Progenitor cell of endocrine pancreas (in vitro differentiated cells): ENCODE measurements at places on chromosomes 5 and 9. TPM values are rescaled to one million over a fixed set of nuclear protein-coding genes. Genes with fewer than 3 reads are reported as not detected.

Gene ZBTB26
- total RNA-seq: 14.1 and 15.4 TPM in 2 replicates

Gene ISCA1
- 34.7 and 37.9 TPM in 2 replicates for total RNA-seq

Gene NEURL1B
- total RNA-seq: 4.0 and 4.3 TPM in 2 replicates

Gene NR5A1
- 0.36 and 0.49 TPM in 2 replicates for total RNA-seq

Gene CARTPT
- not detected in 2 replicates for total RNA-seq

Gene NOP16
- 21.9 and 26.4 TPM in 2 replicates for total RNA-seq

- DNase-seq: no peak
- peaks cover 34% of the 10 kb centered on the region for H3K4me1 ChIP-seq
- H3K4me3 ChIP-seq: no peak overlapping the region
- H3K27me3 ChIP-seq: no peaks in the 10 kb centered on the region
- H3K27ac ChIP-seq: no peak overlapping the region
These were observed 24.5 kb downstream of the RETREG1 start for GRCh38 chr5:16592255-16592654.

DNA sequence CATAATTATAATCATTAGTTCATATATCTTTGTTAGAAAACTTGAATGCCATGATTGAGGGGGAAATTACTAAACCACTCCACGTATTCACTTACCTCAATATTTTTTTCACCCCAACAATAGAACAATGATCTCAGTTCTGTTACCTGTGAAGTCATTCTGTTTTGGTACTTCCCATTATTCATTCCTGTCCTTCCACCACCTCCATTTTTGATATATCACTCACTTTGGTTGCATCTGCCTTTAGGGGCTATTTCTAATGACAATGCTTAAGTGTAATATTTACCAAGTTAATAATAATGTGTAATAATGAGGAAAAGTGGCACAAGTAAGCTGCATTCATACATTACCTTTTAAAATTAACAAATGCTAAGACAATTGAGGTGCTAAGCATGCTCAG is 218.4 kb downstream of the SPATA31D1 start:
- no peak for DNase-seq
- H3K27me3 ChIP-seq: peaks cover 3% of the 10 kb centered on the region
- H3K27ac ChIP-seq: no peak overlapping the region
- no peaks in the 10 kb centered on the region for H3K4me1 ChIP-seq
- H3K36me3 ChIP-seq: no peaks in the 10 kb centered on the region

DNA sequence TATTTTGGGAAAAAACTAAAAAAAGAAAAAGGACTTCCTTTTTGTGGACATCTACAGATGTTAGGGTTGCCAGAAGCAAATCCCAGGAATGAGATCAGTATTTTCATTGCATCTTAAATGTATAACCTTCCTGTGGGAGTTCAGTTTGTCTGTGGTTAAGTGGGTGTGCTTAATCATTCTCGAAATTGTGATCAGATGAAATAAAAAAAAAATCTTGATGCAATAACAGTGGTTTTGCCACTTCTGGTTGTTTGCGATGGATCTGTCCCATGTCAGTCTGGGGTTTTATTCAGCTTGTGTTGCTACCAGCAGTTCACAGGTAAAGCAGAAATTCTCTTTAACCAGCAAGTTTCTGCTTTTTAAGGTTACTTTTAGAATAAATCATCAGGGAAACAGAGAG is 179.0 kb downstream of the MAN2A1 start:
- peaks cover 4% of the 10 kb centered on the region for H3K4me1 ChIP-seq
- H3K27ac ChIP-seq: no peak overlapping the region
- peaks cover 14% of the 10 kb centered on the region for H3K36me3 ChIP-seq
- DNase-seq: no peak
- no peaks in the 10 kb centered on the region for H3K27me3 ChIP-seq
- no peak overlapping the region for H3K4me3 ChIP-seq

GRCh38 chr5:95669540-95669939 is 13.3 kb downstream of the SPATA9 start:
- peaks cover 7% of the 10 kb centered on the region for H3K4me1 ChIP-seq
- H3K36me3 ChIP-seq: no peaks in the 10 kb centered on the region
- no peak overlapping the region for H3K27ac ChIP-seq
- no peak for DNase-seq

DNA sequence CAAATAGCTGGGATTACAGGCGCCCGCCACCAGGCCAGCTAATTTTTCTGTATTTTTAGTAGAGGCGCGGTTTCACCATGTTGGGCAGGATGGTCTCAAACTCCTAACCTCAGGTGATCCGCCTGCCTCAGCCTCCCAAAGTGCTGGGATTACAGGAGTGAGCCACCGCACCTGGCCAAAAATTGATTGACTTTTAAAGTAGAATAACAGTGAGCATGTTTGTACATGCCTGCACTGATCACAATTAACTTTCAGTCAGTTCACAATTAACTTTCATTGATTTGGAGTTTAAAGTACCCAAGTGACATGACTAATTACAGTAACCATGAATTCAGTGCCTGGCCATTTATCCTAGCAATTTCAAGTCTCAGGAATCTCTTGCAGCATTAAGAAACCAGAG is 61.3 kb downstream of the ANKH start:
- H3K27ac ChIP-seq: no peak overlapping the region
- no peak for DNase-seq
- H3K36me3 ChIP-seq: peaks cover 2% of the 10 kb centered on the region
- peaks cover 13% of the 10 kb centered on the region for H3K4me1 ChIP-seq

- H3K4me3 ChIP-seq: no peak overlapping the region
- H3K36me3 ChIP-seq: no peaks in the 10 kb centered on the region
- H3K27me3 ChIP-seq: no peaks in the 10 kb centered on the region
- H3K27ac ChIP-seq: no peak overlapping the region
- H3K4me1 ChIP-seq: no peaks in the 10 kb centered on the region
These were observed 277.5 kb downstream of the MARCHF11 start for GRCh38 chr5:15902066-15902465.

DNA sequence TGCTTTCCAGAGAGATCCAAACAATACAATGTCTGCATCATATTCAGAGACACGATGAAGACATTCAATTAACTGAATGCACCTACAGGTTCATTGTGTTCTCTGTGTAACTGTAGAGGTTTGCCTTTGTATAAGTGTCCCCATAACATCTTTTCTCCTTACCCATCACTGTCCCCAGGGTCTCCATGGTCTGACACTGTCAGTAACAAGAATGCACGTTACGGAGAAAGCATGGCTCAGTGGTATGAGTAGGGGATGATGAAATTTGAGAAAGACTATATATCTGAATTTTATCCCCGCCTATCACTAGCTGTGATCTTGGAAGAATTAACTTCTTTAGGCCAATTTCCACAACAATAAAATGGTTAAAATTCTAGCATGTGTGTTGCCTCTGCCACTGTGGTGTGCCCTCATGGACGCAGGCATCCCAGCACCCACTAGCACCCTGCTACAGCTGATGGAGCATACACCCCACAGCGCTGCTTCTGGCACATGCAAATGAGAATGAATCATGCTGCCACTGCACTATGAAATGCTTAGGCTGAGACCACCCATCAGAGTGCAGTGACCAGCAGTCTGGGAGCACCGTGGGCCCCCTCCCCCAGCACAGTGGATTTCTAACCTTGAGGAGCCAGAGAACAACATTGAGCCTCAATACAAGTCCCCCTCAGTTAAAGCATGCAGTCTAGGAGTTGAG is 54.3 kb downstream of the RGMB start:
- no peaks in the 10 kb centered on the region for H3K27me3 ChIP-seq
- no peaks in the 10 kb centered on the region for H3K4me1 ChIP-seq
- H3K4me3 ChIP-seq: no peak overlapping the region
- DNase-seq: no peak
- no peak overlapping the region for H3K27ac ChIP-seq

GRCh38 chr5:153941265-153941664 is 97.4 kb downstream of the FAM114A2 start:
- no peak for DNase-seq
- H3K27ac ChIP-seq: no peak overlapping the region
- H3K36me3 ChIP-seq: peaks cover 2% of the 10 kb centered on the region
- H3K4me1 ChIP-seq: no peaks in the 10 kb centered on the region
- no peak overlapping the region for H3K4me3 ChIP-seq

DNA sequence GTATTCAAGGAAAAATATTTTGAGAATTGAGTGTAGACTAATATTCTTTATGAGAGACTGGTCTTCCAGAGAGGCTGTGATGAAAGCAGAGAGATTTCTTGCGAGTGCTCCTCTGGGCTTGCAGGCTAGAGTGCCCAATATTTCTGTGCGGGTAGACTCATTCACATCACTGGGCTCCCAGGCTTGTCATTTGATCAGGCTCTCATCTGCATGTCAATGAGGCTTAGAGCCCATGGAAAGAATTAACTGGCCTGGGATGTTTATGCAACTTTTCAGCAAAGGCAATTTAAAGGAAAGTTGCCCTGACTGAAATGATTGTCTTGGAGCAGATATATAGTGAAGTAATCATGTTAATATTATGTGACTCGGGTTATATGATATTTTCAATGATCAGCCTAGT is 42.3 kb downstream of the SNCAIP start:
- peaks cover 6% of the 10 kb centered on the region for H3K4me1 ChIP-seq
- H3K27ac ChIP-seq: no peak overlapping the region
- DNase-seq: no peak
- H3K4me3 ChIP-seq: no peak overlapping the region
- no peaks in the 10 kb centered on the region for H3K27me3 ChIP-seq
- no peaks in the 10 kb centered on the region for H3K36me3 ChIP-seq

DNA sequence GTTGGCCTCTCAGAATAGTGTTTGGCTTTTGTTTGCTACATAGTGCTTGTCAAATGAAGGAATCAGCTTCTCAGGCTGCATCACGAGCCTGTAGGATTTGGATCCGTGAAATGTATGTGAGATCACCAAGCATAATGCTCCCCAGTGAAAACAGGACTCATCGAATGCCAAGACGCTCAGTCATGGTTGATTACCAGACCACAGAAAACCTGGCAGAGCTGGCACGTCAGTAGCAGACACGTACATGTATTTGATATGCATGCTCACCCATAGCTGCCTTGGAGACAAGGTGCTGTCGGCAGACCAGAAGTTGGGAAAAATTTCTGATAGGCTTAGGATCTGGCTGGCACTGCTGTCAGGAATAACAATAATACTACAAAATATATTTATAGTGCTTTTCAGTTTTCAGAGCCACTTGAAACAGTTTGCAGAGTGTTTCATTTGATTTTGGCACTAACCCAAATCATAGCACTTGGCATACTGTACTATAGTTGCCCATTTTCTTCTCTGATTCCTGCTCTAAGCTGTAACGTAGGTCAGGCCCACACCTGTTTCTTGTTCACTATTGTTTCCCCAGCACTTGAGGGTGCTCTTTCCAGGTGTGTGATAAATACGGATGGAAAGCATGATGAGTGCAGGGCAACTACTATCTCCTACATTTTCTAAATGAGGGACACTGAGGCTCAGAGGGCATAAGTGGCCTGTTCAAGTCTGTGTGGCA is 226.1 kb downstream of the NR3C1 start:
- peaks cover 1% of the 10 kb centered on the region for H3K36me3 ChIP-seq
- H3K27ac ChIP-seq: no peak overlapping the region
- peaks cover 13% of the 10 kb centered on the region for H3K4me1 ChIP-seq
- no peak overlapping the region for H3K4me3 ChIP-seq

GRCh38 chr5:122515709-122516431 is 203.8 kb downstream of the SNCAIP start:
- DNase-seq: peak; percentile 16
- H3K36me3 ChIP-seq: no peaks in the 10 kb centered on the region
- H3K4me1 ChIP-seq: no peaks in the 10 kb centered on the region
- no peak overlapping the region for H3K27ac ChIP-seq

- no peak overlapping the region for H3K4me3 ChIP-seq
- peaks cover 3% of the 10 kb centered on the region for H3K27me3 ChIP-seq
- DNase-seq: no peak
- no peaks in the 10 kb centered on the region for H3K36me3 ChIP-seq
- no peak overlapping the region for H3K27ac ChIP-seq
These were observed 111.4 kb downstream of the GABBR2 start for GRCh38 chr9:98597236-98597771.

- no peak overlapping the region for H3K4me3 ChIP-seq
- no peaks in the 10 kb centered on the region for H3K27me3 ChIP-seq
- peaks cover 1% of the 10 kb centered on the region for H3K4me1 ChIP-seq
- no peak overlapping the region for H3K27ac ChIP-seq
- no peak for DNase-seq
- H3K36me3 ChIP-seq: no peaks in the 10 kb centered on the region
These were observed 569.8 kb upstream of the ADAMTS16 start for GRCh38 chr5:4570047-4570995.

DNA sequence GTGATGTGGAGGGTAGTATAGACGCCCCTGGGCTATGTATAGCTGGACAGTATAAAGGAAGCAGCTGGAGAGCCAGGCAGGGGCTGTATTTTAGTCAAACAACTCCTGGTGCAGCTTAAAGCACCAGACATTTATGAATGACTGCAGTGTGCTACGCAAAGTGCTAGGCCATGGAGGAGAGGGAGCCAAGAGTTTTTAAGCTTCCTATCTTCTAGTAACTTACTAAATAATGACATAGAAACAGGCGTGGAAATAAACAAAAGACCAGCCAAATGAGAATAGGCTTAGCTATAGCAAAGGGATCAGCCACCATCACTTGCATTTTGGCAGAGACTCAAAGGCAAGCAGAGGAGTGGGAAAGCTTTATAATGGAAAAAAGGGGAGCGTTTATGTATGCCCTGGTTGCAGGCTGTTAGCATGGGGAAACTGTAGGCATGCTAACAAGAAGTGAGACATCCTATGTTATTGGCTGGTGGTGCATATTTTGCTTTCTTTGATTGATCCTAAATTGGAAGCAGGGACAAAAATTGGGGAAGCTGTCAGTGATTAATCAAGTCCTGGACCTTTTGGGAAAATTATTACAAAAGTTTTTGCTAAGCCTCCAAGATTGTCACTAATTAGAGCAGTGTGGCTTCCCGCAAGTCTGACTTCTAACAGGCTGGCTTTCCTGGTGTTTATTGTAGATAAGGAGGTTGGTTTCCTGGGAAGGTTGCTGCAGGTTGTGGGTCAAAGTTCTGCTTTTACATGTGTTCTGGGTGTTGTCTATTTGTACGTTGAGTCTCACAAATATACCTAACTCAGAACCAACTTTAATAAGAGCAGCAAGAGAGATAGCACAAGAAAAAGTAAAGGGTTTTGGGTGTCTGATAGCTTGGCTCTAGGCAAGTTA is 46.6 kb downstream of the RAB3C start:
- no peaks in the 10 kb centered on the region for H3K27me3 ChIP-seq
- peak overlapping the region; percentile 94 for H3K27ac ChIP-seq
- H3K36me3 ChIP-seq: no peaks in the 10 kb centered on the region
- DNase-seq: no peak

DNA sequence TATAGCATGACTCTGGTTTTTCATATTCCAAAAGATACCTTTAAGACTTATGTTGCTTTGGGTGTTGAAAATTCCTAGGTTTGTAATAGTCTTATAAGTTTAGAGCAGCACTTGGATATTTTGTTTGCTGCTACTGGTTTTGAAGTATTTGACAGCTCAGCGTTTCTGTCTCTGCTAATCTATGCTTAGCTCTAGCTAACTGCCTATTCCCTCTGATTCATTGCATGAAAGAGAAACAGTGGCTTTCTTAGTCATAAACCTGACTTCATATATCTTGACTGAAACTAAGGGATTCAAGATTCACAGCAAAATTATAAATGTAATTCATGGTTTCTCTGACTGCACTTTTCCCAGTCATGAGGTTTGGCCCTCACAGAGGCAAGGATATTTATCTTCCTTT is 35.6 kb upstream of the ANXA1 start:
- no peaks in the 10 kb centered on the region for H3K36me3 ChIP-seq
- no peaks in the 10 kb centered on the region for H3K4me1 ChIP-seq
- no peak overlapping the region for H3K27ac ChIP-seq
